Activated naive CD8-positive, alpha-beta T cell treated with anti-CD3 and anti-CD28 coated beads, Interleukin-2, amount 10 ng/mL, durations not matched to agents 7 days and 5 days (primary cell): ENCODE measurements at places on chromosomes 2 and 18. TPM values are rescaled to one million over a fixed set of nuclear protein-coding genes. Genes with fewer than 3 reads are reported as not detected.
A peak's percentile ranks its signal among the peaks of the same experiment; 100 is the strongest.

DNA sequence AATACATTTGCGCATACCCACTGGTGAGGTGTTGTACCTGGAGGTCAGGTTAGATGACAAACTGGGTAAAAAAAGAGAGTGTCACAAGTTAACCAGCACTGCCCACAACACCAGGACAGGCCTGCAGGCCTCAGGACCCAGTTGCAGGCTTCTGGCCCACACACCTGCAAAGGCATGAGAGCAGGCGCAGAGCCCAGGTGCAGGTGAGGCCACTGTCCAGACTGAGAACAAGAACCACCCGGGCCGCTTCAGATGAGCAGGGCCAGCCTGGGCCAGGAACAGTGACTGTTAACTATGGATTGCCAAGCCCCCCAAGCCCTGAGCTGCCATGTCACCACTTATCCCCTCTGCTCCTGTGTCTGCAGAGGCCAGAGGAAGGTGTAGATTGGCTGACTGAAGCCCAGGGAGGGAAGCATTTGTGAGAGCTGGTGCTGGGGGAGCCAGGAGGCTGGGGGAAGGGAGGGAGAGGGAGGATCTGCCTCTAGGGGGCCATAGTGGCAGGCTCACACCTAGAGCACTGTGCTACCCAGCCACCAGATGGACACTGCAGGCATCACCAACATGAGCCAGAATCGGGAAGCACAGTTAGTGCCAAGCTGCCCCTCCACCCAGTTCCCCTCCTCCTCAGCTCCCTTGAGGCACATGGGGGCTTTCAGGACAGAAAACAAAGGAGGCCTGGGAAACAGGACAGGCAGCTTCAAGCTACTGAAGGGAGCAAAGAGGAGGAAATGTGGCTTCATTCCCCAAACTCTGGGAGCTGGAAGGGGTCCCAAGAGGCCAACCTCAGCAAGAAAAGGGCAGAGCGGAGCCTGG lies 35.4 kb downstream of the SFXN5 start:
- DNase-seq, result no peak

- DNase-seq, result no peak
These were observed 34.7 kb upstream of the FAM124B start for GRCh38 chr2:224436634-224437033.

DNA sequence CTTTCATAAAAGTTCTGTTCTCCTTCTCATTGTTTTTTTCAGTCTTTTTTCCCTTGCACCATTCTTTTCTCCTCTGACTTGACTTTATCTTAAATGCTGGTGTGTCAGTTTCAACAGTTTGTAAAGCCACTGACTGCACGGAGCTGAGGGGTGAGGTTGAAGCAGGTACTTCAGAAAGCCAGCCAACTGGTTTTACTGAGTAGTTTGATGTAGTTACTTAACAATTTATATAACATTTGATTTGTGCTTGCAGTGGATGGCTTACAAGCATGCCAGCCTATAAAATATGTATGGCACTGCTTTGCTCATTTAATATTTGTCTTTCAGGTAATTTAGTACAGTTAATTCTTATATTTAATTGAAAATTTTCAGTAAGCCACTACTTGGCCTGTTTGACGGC lies 55.4 kb downstream of the FAM171B start:
- no peak for DNase-seq

DNA sequence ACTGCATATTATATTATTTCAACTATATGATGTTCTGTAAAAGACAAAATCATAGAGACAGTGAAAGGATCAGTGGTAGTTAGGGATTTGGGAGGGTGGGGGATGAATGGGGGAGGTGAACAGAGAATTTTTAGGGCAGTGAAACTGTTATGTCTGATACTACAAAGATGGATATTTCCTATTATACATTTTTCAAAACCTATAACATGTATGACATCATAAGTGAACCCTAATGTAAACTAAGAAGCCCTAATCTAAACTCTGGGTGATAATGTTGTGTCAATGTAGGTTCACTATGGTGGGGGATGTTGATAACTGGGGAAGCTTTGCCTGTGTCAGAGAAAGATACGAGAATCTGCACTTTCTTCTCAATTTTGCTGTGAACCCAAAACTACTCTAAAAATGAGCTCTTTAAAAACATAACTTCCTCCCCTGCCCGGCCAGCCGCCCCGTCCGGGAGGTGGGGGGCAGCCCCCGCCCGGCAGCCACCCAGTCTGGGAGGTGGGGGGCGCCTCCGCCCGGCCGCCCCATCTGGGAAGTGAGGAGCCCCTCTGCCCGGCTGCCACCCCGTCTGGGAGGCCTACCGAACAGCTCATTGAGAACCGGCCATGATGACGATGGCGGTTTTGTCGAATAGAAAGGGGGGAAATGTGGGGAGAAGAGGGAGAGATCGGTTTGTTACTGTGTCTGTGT lies 234.4 kb downstream of the RPIA start:
- no peak for DNase-seq

GRCh38 chr2:69631402-69631801 lies 12.1 kb downstream of the AAK1 start:
- no peak for DNase-seq

DNA sequence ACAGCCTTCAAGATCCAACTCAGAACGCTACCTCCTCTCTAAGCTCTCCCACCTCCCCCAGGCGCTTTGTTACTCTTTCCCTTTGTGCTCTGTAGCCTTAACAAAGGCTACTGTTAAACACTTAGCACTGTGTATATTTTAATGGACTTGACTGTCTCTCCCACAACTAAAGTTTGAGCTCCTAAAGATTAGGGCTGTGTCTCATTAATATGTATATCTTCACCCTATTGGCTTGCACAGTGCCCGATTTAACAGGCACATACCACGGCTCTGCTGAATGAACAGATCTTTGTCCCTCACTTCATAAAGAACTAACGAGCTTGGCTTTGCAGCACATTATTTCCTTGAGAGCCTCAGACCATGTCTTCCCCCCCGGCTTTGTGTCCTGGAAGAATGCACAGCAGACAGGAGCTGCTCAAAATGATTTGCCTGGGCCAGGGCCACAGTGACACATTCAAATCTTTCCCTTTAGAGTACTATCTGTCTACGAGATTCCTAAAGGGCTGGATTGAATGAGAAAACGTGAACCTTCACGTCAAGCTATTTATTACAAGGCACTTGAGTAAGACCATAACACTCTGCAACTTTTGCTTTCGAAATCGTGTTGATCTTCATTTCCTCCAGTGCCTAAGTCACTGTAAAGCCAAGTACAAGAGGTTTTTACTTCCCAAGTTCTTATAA lies 22.1 kb downstream of the ABHD3 start:
- DNase-seq, result peak; percentile 41

DNA sequence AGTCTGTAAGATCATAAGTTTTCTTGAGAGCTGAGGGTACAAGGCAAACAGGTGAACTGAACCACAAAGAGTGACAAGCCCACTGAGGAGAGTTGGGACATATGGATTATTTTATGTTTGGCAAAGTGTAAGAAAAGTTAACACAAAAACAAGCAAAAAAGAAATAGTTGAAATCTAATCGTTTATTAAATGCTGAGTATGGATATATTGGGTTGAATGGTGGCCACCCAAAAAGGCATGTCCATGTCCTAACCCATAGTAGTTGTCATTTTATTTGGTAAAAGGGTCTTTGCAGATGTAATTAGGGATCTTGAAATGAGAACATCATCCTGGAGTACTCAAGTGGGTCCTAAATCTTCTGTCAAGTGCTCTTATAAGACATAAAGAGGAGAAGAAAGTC lies 24.9 kb upstream of the TWIST2 start:
- no peak for DNase-seq

- no peak for DNase-seq
These were observed 1265.0 kb downstream of the LRP1B start for GRCh38 chr2:140865837-140866236.

HSBP1L1 gene
- 14.0 TPM for total RNA-seq
